ENCODE measurements at places on chromosomes 7 and 10.

- DNase-seq: no peak
These were observed 556.4 kb downstream of the AUTS2 start for GRCh38 chr7:70154521-70155180.

- no peak for DNase-seq
These were observed 1.1 kb upstream of the BAG3 start for GRCh38 chr10:119650062-119650461.

DNA sequence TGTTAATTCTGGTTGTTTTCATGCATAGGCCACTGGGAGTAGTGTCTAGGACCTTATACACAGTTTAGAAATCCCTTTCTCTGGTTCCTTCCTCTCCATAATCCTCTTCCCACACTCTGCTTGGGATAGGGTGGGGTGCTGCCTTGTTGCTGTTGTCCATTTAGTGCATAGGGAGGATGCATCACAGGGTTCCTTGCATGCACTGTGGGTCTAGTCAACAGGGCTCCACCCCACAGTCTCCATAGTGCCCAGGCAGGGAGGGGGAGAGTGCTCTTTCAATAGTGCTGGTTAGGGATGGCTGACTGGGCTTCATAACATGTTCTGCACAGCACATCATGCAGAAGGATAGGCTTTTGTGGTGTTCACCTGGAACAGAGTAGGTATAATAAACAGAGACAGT, 81.1 kb downstream of the ARHGAP12 start:
- no peak for DNase-seq

DNA sequence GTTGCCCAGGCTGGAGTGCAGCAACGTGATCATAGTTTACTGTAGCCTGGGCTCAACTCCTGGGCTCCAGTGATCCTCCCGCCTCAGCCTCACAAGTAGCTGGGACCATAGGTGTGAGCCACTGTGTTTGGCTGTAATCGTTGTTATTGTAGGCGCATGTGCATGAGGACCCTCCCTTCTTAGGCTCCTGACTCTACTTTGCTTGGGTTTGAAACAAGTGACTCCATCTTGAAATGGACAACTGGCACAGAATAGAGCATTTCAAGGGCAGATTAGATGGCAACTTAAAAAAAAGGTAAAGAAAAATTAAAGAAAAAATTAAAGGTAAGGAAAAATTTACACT, 15.4 kb upstream of the GIMAP8 start:
- DNase-seq: no peak

DNA sequence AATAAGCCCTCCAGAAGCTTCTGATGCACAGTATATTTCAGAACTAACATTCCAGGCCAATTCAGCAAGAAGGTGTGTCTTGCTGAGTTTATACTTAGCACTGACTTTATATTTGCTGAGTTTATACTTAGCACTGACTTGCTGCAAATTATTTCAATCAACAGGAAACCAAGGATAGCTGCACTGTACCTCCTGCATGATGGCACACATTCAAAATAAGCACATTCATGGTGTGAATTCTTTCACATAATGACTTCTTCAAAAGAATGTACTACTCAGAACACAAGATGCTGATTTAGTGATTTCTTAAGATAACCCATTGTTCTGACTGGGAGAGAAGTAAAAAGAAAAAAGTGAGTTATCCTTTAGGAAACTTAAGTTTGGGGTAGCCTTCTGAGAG, 52.0 kb downstream of the JAZF1 start:
- peak; percentile 32 for DNase-seq

GRCh38 chr7:102897856-102898531, 14.8 kb upstream of the LRRC17 start:
- no peak for DNase-seq

DNA sequence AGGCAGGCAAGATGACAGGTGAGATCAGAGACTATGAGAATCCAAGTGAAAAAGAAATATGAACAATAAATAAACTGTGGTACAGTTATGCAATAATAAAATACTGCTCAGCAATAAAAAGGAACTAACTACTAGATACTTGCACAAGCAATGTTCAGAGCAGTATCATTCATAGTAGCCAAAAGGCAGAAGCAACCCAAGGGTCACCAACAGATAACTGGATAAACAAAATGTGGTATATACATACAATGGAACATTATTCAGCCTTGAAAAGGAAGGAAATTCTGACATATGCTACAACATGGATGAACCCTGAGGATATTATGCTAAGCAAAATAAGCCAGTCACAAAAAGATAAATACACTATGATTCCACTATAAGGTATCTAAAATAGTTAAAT, 76.9 kb upstream of the KCNIP2 start:
- DNase-seq: no peak

GRCh38 chr7:91165846-91166230, 98.4 kb upstream of the FZD1 start:
- peak; percentile 17 for DNase-seq

GRCh38 chr10:1049425-1049958, 573 bp upstream of the IDI1 start:
- DNase-seq: no peak

DNA sequence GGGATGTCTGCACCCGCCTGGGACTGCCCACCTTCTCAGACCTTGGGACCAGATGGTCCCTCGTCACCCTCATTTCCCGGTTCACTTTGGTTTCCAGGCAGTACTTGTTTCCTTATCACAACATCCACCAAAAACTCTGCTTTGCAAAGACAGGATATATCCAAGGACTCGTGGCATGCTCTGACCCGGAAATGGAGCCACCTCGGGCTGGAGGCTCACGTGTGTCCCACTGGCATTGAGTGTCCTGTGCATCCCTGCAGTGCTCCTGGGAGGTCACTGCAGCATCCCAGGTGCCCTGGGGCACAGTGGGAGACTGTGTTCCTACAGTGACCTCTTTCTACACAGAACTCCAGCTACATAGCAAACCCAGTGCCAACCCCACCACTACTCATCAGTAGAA, 611.9 kb upstream of the FOXK1 start:
- no peak for DNase-seq

DNA sequence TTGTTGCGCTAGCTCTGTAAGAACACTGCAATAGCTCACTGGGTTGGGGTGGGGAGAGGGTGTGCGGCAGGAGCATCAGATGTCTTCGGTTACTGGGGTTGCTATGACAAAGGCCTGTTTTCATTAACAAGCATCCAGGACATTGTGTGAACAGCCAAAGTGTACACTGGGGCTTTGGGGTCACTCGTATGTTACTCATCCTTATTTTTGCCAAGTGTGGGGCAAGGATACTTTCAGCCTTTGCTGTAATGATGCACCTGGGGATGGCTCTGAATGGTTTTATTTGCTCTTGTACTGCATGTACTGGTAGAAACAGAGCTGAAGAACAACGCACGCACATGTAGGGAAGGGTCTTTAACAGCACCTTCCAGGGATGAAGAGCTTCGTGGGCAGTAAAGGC, 73.0 kb upstream of the AFAP1L2 start:
- DNase-seq: no peak

DNA sequence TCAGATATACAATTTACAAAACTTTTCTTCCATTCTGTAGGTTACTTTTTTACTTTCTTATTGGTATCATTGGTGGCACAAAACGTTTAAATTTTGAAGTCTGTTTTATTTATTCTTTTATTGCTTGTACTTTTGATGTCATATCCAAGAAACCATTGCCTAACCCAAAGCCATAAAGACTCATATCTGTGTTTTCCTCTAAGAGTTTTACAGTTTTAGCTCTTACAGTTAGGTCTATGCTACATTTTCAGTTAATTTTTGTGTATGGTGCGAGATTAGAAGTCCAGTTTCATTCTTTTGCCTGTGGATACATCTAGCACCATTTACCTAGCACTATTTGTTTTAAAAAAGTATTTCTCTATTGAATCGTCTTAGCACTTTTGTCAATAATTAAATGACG, 53.7 kb downstream of the BLNK start:
- DNase-seq: no peak

DNA sequence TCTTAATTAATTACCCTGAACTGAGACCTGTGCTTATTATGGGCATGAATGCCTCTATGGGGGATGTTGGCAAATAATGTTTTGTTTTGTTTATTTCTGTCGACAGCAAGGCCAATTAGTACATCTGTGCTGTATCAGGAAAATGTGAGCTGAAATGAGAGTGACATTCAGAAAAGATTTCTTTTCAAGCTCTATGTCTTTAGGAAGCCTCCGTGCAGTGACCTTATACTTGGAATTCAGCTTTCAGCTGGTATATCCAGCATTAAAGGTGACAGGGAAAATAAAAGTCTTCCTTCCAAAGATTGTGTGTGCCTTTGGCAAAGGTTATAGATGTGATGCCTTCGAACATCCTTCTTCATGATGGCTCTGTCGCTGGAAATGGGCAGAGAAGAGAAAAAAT, 1061.1 kb downstream of the SORCS3 start:
- DNase-seq: no peak

DNA sequence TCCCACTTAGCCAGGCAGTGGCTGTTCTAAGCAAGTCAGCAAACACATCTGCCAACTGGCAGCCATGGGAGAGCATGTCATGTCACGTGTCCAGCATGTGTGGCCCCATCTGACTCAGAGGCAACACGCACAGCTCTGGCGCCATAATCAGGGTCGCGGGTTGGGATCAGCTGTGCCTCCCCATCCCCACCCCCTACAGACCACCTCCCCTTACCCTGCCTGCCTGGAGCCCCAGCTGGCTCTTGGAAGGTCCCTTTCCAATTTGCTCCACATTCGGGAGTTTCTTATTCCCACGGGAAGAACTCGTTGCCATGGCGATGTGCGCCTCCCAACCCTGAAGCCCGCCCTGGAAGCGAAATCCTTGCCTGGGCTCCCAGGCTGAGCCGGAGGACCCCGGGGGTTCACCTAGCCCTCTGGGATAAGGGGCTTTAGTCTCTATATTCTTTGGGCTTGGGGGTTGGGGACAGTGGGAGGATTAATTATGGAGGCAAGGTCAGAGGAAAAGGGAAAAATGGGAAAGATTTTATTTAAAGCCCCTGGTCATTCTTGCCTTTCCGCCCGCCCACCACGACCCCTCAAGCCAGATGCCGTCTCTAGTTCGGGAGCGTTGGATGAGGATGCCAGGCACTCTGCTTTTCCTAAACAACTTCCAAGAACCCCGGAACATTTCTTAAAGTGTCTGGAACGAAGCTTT, 283.7 kb downstream of the ZEB1 start:
- DNase-seq: peak; percentile 75

- DNase-seq: no peak
These were observed 48.8 kb downstream of the UBE2H start for GRCh38 chr7:129903935-129904334.

DNA sequence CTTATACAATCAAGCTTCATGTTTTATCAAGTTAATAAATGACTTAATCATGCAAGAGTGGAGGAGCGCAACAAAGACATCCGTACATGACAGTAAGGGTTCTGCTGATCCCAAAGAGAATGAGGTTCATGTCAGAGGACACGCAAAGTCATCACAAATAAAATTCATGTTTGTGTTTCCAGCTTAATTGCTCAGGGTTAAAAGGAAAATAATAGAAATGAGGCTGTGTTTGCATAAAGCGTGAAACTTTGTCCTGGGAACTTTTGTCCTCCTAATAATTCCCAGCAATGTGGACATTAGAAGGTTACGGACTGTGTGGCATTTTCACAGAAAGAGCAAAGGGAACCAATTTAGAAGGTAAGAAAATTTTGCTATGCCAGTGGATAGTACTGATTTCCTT, 237.3 kb downstream of the INHBA start:
- DNase-seq: no peak

- no peak for DNase-seq
These were observed 734.7 kb downstream of the KCNMA1 start for GRCh38 chr10:76902949-76903348.

- no peak for DNase-seq
These were observed 4.3 kb downstream of the IRF5 start for GRCh38 chr7:128941946-128942526.

- DNase-seq: no peak
These were observed 109.4 kb upstream of the PDCD4 start for GRCh38 chr10:110762109-110762848.

- DNase-seq: no peak
These were observed 34.4 kb upstream of the SLC29A4 start for GRCh38 chr7:5248201-5248885.

GRCh38 chr10:70376436-70377378, 5.7 kb downstream of the LRRC20 start:
- DNase-seq: peak; percentile 54

GRCh38 chr7:20839196-20839735, 52.6 kb upstream of the SP8 start:
- DNase-seq: no peak

DNA sequence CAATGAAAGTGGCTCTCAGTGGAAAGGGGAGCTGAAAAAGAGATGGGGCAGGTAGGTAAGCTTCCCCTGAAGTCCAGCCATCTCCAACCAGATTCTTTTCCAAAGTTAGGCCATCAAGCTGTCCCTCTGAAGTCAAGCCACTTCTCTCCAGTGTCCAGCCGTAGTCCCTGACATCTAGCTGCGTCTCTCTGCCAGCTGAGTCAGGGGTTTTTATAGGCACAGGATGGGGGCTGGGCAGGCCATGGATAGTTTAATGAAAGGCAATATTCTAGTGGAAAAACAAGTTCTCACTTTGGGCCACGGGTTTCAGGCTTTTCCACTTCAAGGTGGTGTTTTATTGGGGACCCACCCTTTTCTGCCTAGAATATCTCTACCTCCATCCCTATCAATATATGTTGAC, 36.8 kb downstream of the AVL9 start:
- DNase-seq: no peak

DNA sequence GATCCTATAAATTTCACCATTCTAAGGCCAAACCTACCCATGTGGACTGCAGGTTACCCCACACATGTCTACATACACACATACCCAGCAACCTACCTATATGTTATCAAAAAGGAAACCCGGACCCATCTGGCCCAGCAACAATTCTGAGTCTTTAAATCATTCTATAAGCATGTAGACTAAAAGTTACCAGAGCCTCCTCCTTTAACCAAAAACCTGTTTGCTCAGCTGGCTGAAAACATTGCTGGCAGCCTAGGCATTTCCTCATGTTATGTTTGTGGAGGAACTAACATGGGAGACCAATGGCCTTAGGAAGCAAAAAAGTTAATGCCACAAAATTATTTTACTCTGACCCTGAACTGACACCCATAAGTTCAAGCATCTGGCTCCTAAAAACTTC, 5.3 kb upstream of the ADCK2 start:
- no peak for DNase-seq

- DNase-seq: peak; percentile 63
These were observed 26.5 kb upstream of the NUB1 start for GRCh38 chr7:151315038-151315655.

- DNase-seq: peak; percentile 94
These were observed 71.7 kb upstream of the ADAM12 start for GRCh38 chr10:126459878-126460481.

GRCh38 chr7:70638158-70639107, 493.5 kb upstream of the GALNT17 start:
- DNase-seq: no peak

DNA sequence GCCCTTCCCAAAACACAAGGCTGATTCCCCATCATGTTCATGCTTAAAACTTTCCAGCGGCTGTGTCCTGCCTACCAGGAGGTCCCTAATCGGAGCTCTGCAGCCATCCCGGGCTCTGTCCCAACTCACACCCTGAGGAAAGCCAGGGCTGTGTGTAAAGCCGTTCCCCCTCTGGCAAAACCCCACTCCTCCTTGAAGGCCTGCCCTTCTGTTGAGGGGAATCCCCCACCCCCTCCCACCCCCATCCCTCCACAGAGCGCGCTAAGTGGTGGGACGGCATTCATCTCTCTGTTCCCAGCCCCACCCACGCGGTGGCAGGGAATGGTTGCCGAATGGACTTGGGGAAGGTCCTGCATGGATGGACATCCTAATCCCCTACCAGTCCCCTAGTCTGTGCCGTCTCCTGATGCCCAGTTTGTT, 667 bp upstream of the TMEM120A start:
- DNase-seq: no peak

Measured in EL (cell line).